ENCODE measurements at places on chromosomes 3 and 15.

GRCh38 chr15:69289342-69290146, 9.2 kb upstream of the PAQR5 start:
- DNase-seq = no peak

DNA sequence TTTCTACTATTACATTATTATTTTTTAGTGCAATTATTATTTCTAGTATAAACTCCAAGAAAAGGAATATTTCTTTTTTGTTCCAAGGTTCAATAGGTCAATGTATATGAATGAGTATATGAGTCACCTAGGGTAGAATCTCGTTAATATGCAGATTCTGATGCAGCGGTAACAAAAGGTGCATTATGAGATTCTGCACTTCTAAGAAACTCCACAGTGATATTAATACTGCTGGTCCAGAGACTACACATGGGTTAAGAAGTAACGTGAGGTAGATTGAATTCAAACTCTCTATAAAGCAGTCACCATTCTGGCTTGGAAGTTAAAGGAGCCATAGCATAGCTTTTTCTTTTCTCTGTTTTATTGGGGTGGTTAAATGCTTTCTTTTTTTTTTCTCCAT, 596.2 kb upstream of the TBL1XR1 start:
- no peak for DNase-seq

DNA sequence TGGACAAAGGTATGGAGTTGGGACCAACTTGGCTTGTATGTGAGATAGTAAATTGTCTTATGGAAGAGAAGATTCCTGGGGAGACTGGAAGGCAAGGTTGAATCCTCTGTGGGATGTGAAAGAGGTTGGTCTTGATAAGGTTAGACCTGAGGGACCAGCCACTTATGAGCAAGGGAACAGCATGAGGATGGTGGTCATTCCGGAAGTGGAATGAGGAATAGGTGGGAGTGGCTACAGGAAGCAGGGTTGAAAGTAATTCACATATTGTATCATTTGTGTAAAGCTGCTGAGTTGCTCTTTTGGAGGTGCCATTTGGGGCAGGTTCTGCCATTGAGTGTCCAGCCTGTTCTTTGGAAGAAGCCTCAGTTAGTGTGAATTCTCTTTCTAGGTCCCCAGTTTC, 13.2 kb downstream of the USP13 start:
- DNase-seq = no peak

GRCh38 chr3:128523591-128523990, 30.6 kb upstream of the GATA2 start:
- no peak for DNase-seq

- no peak for DNase-seq
Observed at GRCh38 chr3:195394700-195395099, 48.1 kb downstream of the ACAP2 start.

DNA sequence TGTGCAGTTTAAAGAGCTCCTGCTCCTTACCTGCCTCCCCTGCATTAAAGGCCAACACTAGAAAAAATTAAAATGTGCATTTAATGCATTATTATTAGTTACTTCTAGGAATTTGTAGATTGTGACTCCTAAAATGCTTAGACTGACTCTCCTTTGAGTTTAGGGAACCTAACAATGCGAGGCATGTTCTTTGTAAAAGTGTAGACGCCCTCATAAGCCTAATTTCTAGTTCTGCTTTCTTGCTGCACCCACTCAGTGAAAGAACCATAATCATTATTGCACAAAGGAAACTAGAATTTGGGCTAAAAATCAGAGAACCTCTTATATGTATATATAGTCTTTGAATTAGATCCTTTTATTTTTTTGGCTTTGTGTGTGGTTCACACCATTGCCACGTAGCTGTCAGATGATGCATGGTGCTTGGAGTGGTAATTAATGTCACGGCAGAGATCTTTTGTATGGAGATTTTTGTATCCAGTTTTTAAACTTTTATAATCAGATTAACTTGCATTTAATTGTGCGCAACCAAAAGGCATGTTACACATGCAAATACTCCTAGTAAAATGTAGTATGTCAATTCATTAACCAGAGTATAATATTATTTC, 710 bp downstream of the ABHD10 start:
- no peak for DNase-seq

GRCh38 chr3:152455989-152456388, 187.3 kb downstream of the MBNL1 start:
- DNase-seq = no peak

DNA sequence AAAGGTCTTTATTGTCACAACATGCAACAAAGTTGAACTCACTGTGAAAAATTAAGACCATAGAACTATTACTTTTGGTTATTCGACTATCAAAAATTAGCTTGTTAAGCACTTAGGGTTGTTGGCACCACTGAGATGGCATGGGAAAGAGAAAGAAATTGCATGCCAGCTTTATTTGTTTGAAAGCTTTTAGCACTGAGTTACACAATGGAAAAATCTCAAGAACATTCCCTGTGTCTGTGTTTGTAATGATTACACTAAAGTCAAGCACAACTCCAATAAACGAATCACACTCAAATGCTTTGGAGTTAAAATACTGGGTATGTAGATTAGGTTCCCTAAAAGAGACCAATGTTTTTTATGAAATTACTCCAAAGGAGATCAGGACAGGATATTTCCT, 158.6 kb upstream of the COL8A1 start:
- no peak for DNase-seq

GRCh38 chr3:10927551-10927950, 65.0 kb upstream of the SLC6A1 start:
- no peak for DNase-seq

DNA sequence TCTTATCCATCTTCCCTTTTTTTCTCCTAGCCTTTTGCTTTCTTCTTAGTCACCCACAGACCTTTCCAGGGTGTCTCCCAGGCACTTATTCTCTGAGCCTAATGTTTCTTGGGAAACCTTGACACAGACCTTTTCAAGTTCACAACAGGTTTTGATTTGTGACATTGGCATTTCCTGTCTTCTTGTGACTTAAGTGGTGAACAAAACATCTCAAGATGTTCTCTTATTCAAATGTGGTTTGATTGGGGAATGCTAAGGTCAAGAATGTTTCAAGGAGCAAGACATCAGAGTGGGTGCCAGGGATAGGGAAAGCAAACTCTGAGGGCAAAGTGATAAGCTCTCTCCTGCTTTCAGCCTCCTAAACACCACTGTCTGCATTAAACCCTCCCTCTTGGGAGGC, 68.2 kb upstream of the GSK3B start:
- DNase-seq = no peak

- DNase-seq = no peak
Observed at GRCh38 chr3:38640661-38641452, 8.6 kb downstream of the SCN5A start.

DNA sequence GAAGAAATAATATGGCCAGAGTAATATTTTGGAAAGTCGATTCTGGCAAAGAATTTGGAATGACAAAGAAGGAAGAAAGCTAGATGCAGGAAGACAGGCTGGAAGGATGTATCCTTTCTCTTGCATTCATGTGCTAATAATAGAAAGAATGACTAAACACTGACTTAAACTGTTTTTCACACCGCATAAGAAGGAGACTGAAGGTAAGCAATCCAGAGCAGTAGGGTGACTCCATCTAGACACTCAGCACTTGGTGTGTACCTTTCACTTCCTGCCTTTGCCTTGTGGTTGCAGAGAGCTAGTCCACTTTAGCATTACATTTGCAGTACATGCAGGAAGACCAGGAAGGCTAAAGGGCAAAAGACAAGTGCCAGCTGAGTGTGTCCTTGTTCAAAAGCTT, 234.6 kb downstream of the RBMS3 start:
- DNase-seq = no peak

GRCh38 chr15:42035435-42035761, 14.6 kb upstream of the PLA2G4E start:
- DNase-seq = no peak

- DNase-seq = no peak
Observed at GRCh38 chr3:59555593-59556315, 505.9 kb upstream of the CFAP20DC start.

GRCh38 chr15:43220991-43221403, at the start of gene EPB42:
EPB42 (minus strand) TSS chr15:43221018; CDS start chr15:43220825, 193 bp downstream.
- DNase-seq = no peak

- DNase-seq = no peak
Observed at GRCh38 chr15:76346669-76347481, 10.3 kb downstream of the ISL2 start.

GRCh38 chr3:141271279-141272030, 39.8 kb downstream of the PXYLP1 start:
- DNase-seq = no peak

Measured in stimulated activated CD4-positive, alpha-beta T cell treated with anti-CD3 and anti-CD28 coated beads, Interleukin-12 subunit alpha, Interleukin-12 subunit beta, amount 100 ng/mL, for 4 hours (primary cell).